Transverse colon (tissue), 4 donors: ENCODE measurements at places on chromosomes 7 and 10. TPM values are rescaled to one million over a fixed set of nuclear protein-coding genes. Genes with fewer than 3 reads are reported as not detected.
A peak's percentile ranks its signal among the peaks of the same experiment; 100 is the strongest.

DNA sequence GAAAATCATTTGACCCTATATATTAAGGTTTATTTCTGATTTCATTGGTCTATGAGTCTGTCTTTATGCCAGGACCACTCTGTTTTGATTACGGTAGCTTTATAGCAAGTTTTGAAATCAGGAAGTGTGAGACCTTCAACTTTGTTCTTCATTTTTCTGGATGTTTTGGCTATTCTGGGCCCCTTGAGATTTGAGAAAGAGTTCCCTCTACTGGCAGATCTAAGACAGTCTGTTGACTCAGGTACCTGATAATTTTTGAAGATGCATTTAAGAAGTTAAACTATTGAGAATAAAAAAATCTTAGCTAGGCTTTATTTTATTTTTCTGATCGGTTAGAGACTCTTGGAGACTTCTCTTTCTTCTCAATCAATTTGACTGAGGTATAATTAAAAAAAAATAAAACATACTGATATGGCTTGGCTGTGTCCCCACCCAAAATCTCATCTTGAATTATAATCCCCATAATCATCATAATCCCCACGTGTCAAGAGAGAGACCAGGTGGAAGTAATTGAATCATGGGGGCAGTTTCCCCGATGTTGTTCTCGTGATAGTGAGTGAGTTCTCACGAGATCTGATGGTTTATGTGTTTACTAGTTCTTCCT lies 209.2 kb downstream of the SNX10 start:
- H3K27me3 ChIP-seq, result no peaks in the 10 kb centered on the region
- H3K4me1 ChIP-seq, result no peaks in the 10 kb centered on the region
- DNase-seq, result no peak
- no peak overlapping the region for H3K4me3 ChIP-seq
- H3K36me3 ChIP-seq, result no peaks in the 10 kb centered on the region

DNA sequence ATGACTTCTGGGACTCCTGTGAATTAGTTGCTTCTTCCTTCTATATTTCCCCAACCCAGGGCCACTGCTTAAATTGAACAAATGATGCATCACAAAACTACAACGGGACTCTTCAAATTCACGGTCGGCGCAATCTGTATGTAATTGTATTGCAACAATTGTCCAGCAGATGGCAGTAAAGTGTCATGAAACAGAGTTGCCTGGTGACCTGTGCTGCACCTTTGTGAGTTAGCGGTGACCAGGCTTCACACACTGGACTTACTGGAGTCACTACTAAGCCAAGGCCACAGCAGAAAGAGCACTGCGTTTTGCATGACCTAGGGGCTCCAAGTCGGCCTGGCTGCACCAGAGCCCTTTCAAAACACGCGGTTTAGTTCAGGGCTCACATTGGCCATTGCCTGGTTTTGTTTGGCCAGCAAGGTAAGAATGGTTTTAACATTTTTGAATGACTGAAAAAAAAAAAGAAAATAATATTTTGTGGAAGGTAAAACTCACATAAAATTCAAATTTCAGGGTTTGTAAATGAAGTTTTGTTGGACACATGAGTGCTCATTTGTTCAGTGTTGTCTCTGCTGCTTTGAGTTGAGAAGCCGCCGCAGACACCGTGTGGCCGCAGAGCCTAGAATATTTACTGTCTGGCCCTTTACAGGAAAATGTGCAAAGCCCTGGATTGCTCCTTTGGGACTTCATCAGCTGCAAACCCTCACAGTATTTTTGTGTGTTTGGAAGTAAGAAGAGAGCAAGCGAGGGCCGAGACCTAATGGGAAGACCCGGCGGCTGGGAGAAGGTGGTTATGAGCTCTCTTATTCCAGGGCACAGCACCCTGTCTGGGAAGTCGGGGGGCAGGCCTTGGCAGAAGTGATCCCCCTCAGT lies 23.2 kb upstream of the ZNF32 start:
- H3K4me3 ChIP-seq, result no peak overlapping the region
- no peaks in the 10 kb centered on the region for H3K36me3 ChIP-seq
- H3K4me1 ChIP-seq, result no peaks in the 10 kb centered on the region
- no peak overlapping the region for H3K27ac ChIP-seq
- H3K27me3 ChIP-seq, result peaks cover 27% of the 10 kb centered on the region

DNA sequence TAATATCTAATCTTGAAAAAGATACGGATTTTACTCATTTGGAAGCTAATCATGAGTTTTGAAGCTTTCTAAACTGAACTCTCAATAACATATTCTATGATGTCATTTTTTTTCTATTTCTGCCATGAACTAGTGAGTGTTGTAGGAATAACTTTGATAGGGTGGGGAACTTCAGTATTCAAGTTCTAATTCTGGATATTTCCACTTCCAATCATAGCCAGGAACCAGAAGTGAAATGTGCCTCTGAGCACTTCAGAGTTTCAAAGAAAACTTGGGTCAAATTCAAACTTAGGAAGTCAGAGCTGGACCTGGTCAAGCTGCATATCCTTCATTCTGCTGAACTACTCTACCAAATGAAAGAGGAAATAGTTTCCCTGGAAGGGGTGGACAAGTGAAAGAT lies 847 bp downstream of the AGMO start:
- H3K4me3 ChIP-seq, result peak overlapping the region; percentile 40
- peak overlapping the region; percentile 73 for H3K27ac ChIP-seq
- no peak for DNase-seq

GRCh38 chr7:130084037-130084875 lies 13.9 kb downstream of the KLHDC10 start:
- H3K27ac ChIP-seq, result no peak overlapping the region
- no peak overlapping the region for H3K4me3 ChIP-seq
- no peaks in the 10 kb centered on the region for H3K36me3 ChIP-seq

DNA sequence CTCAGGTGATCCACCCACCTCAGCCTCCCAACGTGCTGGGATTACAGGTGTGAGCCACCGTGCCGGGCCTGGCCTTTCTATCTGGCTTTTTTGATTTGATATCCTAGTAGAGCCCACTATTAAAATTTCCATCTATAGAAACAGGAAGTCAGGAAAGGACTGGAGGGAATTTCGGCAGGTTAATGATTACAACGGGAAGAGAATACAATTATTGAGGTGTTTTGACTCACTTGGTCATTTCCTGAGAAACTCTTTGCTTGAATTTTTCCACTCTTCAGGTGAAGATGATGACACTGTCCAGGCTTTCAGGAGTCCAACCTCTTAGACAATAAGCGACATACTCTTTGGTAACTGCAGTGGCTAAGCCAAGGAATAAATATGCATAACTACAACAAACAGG lies 1.1 kb upstream of the MKLN1 start:
- peak overlapping the region; percentile 97 for H3K27ac ChIP-seq
- H3K4me3 ChIP-seq, result no peak overlapping the region
- H3K27me3 ChIP-seq, result no peaks in the 10 kb centered on the region
- H3K4me1 ChIP-seq, result peaks cover 13% of the 10 kb centered on the region
- DNase-seq, result no peak
- no peaks in the 10 kb centered on the region for H3K36me3 ChIP-seq

Gene PLEKHS1
- 1.4 TPM for total RNA-seq

- no peak overlapping the region for H3K27ac ChIP-seq
- H3K4me1 ChIP-seq, result no peaks in the 10 kb centered on the region
- H3K4me3 ChIP-seq, result no peak overlapping the region
- H3K36me3 ChIP-seq, result no peaks in the 10 kb centered on the region
Measured at GRCh38 chr7:55314967-55315366, 50.2 kb upstream of the LANCL2 start.

Gene ZNF503
- 7.1 TPM for total RNA-seq

DNA sequence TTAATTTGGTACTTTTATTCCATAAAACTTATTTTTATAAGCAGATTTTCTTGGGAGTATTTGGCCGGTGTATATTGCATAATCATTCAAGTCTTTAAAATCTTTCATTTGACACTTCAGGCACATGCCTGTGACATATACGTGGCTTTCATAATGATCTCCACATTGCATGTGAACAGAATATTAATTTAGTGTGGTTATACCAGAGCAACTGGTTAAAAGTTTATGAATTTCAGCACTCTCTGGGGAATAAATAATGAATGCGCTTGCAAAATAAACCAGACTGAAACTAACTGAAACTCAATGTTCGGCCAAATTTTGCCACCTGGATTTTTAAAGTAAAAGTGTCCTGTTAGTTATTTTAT lies 242.3 kb downstream of the GLI3 start:
- no peak for DNase-seq
- H3K27ac ChIP-seq, result no peak overlapping the region
- no peaks in the 10 kb centered on the region for H3K27me3 ChIP-seq
- no peaks in the 10 kb centered on the region for H3K4me1 ChIP-seq

- H3K4me1 ChIP-seq, result no peaks in the 10 kb centered on the region
- no peak overlapping the region for H3K4me3 ChIP-seq
- H3K27me3 ChIP-seq, result no peaks in the 10 kb centered on the region
- H3K36me3 ChIP-seq, result no peaks in the 10 kb centered on the region
Measured at GRCh38 chr7:4050126-4050660, 631.9 kb upstream of the FOXK1 start.

Gene PRRT4
- 0.41 TPM for total RNA-seq

DNA sequence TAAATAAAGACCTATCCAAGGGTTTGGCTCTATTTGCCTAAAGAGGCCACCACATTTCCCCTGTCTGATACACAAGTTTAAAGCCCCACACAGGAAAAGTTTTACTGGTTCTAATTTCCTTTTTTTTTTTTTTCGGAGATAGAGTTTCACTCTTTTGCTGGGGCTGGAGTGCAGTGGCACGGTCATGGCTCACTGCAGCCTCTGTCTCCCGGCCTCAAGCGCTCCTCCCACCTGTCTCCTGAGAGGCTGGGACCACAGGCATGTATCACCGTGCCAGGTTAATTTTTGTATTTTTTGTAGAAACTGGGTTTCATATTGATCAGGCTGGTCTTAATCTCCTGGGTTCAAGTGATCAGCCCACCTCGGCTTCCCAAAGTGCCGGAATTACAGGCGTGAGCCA lies 53.3 kb upstream of the ASAH2 start:
- no peak overlapping the region for H3K4me3 ChIP-seq
- H3K27me3 ChIP-seq, result no peaks in the 10 kb centered on the region
- H3K27ac ChIP-seq, result no peak overlapping the region
- no peak for DNase-seq

- H3K4me1 ChIP-seq, result peaks cover 25% of the 10 kb centered on the region
- H3K36me3 ChIP-seq, result no peaks in the 10 kb centered on the region
- peak overlapping the region; percentile 73 for H3K27ac ChIP-seq
- no peak for DNase-seq
Measured at GRCh38 chr7:5352440-5353010, 69.8 kb downstream of the SLC29A4 start.

DNA sequence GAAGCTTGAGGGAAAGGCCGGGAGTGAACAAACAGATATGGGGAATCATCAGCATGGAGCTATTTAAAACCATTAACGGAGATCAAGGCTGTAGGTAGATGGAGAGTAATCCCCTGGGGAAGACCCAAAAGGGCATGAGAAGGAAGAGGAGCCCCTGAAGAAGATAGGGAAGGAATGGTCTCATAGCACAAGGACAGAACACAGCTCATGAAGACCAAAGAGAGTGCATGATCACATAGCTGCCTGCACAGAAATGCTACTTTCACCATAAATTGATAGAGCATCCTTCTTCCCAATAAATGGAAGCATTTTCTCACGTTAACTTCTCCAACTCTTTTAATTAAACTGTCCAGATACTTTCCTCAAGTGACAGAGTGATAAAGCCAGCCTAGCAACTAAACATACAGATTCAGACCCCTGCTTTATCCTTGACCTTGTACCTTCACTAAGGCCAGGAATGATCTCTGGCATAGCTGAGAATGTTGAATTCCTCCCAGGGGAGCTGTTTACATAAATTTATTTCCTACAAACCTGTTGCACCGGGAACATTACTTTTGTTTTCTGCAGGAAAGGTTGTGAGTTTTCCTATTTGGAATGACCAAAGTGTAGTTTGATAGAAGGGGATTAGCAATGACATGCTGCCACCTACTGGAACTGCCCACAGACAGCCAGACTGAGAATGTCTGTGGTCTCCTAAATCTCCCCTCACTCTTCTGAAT lies 110.8 kb upstream of the LRGUK start:
- H3K4me1 ChIP-seq, result no peaks in the 10 kb centered on the region
- H3K4me3 ChIP-seq, result no peak overlapping the region
- peak; percentile 16 for DNase-seq
- no peaks in the 10 kb centered on the region for H3K27me3 ChIP-seq

Gene NOD1
- total RNA-seq, result 16.8 TPM

Gene SGCE
- total RNA-seq, result 39.7 TPM

- DNase-seq, result no peak
- H3K36me3 ChIP-seq, result no peaks in the 10 kb centered on the region
- H3K4me1 ChIP-seq, result no peaks in the 10 kb centered on the region
- no peak overlapping the region for H3K27ac ChIP-seq
- H3K27me3 ChIP-seq, result no peaks in the 10 kb centered on the region
Measured at GRCh38 chr7:16970732-16971482, 89.1 kb upstream of the AGR3 start.

DNA sequence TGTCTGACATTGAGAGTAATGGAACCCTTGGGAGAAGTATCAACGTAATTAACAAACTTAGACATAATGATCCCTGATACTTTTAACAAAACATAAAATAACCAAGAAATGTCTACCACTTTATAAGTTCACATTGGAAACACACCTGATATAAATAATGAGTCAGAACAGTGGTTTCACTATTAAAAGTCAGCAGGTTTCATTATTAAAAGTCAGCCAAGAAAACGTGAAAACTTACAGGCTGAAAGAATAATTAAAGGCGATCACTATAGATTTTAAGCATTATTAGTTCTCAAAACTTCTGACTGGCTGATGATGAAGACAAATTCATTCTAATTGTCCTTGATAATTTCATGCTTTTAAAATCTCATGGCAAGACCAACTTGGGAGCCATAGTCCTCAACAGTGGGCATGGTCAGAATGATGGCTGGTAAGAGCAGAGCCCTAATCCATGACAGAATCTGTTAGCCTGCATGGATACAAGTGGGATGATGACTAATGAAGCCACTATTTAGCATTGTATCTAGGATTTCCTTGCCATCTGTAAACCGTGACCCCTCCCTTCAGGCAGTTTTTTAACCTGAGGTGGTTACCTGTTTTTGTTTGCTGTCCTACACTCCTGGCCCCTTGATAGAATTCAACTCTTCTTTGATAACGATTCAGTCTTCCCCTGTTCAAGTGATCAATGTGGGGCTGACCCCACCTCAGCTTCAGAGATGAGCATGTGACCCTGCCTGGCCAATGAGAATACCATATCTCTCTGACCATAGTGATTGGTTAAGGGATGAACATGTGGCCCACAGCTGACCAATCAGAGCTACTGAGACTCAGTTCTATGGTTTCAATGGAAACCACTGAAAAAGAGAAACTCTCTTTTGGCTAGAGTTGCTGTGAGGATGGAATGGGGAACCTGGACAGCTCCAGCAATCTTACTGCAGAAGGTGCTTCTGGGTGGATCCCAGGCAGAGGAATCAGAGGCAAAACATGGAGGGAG lies 151.0 kb downstream of the PLPP4 start:
- H3K27ac ChIP-seq, result no peak overlapping the region
- no peaks in the 10 kb centered on the region for H3K36me3 ChIP-seq
- H3K27me3 ChIP-seq, result no peaks in the 10 kb centered on the region
- DNase-seq, result no peak
